ENCODE measurements at places on chromosomes 4 and X.

GRCh38 chr4:147325571-147325981, 155.3 kb upstream of the EDNRA start:
- DNase-seq, result no peak

DNA sequence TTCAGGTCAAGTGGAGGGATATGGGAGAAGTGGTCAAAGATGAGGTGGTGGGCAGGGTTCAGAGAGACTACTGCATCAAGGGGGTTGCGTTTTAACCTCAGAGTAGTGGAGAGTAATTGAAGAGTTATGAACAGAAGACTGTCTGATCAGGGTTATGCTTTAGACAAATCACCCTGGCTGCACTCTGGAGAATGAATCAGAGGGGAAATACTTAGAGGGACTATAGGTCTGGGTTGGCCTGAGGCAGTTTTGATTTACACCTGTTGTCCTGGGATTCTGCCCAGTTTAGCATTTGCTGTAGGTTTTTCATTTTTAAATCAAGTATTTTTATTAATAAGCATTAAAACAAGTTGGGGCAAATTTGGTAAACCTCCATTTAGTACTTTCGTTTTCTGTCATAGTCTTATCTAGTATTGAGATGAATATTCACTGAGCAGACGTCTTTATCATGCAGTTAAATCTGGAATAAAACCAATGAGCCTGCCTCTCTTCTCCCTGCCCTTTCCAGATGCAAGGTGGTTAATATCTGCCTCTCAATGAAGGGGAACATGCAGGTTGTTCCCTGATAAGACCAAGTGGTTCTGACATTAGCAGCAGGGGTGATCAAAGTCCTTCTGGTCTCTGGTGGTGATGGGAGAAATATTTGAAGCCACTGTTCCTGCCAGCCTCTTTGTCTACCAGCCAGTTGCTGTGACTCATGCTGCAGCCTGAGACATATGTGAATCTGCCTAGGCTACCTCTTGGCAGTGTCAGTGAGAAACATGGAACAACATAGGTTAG, 116.0 kb upstream of the RPS6KA3 start:
- no peak for DNase-seq

- DNase-seq, result no peak
These were observed 33.5 kb downstream of the PCDH19 start for GRCh38 chrX:100376576-100376975.

DNA sequence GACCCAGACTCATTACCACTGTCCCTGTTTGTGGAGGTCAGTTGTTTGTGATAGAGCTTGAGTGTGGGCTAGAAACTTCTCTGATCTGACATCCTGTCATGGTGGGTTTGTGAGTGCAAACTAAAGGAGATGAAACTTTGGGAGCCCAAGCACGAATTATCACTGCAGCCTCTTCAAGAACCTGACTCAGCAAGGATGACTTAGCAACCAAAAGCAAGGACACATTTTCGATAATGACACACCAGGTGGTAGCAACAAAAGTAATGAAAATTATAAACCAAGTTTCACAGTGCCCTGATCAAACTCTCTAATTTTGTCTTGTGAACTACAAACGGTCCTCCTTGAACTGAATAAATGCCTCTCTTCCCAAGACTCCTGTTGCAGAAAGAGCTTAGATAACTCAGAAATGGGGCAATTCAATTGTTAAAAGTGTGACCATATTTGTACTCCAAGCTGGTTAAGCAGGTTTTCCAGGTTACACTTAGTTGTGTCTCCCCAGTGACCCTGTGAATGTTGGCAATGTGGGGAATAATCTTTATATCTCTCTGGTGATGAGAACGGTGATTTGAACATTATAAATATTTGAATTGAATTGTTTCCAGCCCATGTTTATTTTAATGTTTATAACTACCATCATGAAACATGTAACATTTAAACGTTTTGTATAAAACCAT, 52.6 kb upstream of the ATP8A1 start:
- DNase-seq, result no peak

DNA sequence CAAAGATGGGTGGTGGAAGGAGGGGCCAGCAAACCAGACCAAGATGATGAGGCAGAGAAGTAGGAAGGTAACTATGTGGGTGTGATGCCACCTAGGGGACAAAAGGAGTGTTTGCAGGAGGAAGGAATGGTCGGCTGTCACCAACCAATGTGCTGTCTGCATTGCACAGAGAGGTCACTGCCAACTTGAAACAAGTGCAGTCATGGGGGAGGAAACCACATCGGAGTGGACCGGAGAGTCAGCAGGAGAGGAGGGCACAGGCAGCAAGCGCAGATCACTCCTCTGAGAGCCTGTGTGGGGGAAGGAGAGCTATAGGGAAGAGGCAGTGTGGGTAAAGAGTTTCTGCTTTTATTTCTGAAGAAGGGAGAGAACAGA, 38.5 kb upstream of the FGFBP2 start:
- DNase-seq, result peak; percentile 73

- no peak for DNase-seq
These were observed 467.7 kb downstream of the IL15 start for GRCh38 chr4:142104041-142104440.

GRCh38 chrX:21963731-21964405, 23.4 kb downstream of the SMS start:
- no peak for DNase-seq

DNA sequence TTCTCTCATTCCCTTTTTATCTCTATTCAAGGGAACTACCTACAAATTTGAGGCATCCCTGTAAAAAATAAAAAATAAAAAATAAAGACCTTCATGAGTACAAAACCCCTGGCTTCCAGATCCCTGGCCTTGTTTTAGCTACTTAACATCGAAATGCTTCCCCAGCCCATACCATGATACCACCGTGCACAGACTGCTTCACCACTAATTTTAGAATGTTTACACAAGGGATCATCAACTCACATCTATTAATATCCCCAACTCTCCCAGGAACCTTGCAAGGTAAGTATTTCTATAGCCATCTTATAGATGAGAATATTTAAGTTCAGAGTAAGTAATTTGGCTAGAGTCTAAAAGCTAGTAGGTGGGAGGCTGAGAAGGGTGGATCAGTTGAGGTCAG, 51.7 kb downstream of the UCHL1 start:
- no peak for DNase-seq

DNA sequence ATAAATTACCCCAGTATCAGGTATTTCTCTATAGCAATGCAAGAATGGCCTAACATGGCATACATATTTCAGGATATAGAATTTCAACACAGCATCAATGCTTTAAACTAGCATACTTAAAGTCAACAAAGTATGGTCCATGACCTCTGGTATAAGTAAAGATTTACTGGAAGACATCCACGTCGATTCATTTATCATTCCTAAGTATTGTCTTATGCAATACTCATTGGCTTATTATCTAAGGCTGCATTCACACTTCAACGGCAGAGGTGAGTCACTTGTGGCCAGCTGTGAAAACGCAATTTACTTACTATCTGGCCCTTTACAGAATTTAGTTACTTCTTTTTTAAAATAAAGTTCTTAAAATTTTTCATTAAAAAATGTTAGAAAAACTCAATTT, 42.6 kb downstream of the ADGRA3 start:
- DNase-seq, result no peak

Measured in CD14-positive monocyte (primary cell).